ENCODE measurements at places on chromosomes 1 and 21.

DNA sequence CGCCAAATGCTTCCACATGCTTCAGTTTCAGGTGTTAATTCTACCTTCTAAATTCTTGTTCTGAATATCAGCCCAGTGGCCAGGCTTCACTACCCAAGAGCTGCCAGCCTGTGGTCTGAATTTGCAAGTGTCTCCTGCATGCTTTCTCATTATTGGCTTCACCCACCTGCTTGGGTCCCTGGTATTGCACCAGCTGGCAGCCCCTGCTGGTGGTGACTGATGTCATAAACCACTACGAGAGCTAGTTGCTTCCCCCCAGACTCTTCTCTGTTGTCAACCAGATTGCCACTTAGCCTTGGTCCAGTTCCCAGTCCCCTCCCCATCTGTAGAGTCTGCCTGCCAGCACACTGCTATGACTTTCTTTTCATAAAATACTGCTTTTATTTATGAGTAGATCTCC lies 197.7 kb upstream of the DUSP10 start:
- DNase-seq = no peak

- no peak for DNase-seq
Measured at GRCh38 chr1:68585351-68585750, 88.5 kb upstream of the DEPDC1 start.

GRCh38 chr1:25112400-25112799 lies 119.9 kb downstream of the SYF2 start:
- no peak for DNase-seq

- DNase-seq = no peak
Measured at GRCh38 chr1:29878501-29878900, 642.2 kb downstream of the PTPRU start.

DNA sequence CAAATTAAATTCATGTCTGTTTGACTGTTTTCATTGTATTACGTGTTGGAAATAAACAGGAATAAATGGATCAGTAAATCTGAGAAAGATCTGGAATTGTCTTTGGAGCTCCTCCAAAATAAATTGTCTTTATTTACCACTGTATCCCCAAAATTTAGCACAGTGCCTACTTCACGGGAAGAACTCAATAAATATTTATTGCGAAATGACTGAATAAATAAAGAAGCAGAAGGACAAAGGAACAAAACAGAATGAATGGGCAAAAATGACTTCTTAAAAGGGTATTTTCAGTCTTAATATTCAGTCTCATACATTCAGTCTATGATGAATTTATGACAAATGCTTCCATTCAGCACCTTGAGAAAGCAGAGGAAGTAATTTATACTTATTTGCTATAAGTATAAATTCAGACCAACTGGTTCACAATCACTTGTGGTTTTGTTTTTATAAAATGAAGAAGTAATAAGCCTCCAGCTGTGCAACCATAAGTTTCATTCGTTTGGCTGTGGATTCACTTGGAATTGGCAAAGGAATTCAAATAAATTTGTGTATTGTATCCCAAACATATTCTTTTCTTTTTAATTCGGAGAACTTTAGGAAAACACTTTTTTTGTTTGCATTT lies 19.2 kb upstream of the PRKAA2 start:
- DNase-seq = no peak

DNA sequence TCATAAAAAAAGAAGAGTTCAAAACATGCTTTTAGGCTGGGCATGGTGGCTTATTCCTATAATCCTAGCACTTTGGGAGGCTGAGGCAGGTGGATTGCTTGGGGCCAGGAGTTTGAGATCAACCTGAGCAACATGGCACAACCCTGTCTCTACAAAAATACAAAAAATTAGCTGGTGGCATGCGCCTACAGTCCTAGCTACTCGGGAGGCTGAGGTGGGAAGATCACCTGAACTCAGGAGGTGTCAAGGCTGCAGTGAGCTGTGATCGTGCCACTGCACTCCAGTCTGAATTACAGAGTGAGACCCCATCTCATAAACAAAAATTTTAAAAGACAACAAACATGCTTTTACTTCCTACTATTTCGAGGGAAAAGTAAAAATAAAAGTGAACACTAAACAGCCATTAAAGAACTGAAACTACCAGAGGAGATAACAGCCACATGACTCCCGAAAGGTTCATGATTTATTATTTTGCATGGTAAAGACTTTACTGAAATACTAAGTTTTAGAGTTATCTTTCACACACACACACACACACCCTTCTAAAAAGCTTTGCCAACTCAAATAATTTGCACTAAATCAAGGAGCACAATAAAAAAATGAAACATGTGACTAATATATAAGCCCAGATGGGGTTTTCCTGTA lies 48.1 kb downstream of the USP1 start:
- DNase-seq = no peak

GRCh38 chr1:243264717-243265116 lies 8.9 kb downstream of the SDCCAG8 start:
- no peak for DNase-seq

GRCh38 chr1:10213186-10213705 lies 2.9 kb downstream of the KIF1B start:
- no peak for DNase-seq

DNA sequence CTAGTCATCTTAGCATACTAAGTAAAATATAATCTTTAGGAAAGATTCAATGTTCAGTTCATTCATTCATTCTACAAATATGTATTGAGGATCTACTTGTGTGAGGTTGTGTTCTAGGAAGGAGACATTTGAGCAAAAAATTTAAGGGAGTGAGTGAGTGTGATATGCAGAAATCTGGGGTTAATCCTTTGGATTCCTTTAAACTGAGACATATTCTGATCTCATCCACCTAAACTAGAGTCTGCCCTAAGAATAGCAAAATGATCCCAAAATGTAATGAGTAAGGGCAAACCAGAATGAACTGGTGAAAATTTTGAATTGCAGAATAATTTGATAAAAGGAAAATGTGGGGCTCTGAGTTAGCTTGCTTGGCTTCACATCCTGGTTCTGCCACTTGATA lies 8.6 kb downstream of the UBE2U start:
- no peak for DNase-seq

DNA sequence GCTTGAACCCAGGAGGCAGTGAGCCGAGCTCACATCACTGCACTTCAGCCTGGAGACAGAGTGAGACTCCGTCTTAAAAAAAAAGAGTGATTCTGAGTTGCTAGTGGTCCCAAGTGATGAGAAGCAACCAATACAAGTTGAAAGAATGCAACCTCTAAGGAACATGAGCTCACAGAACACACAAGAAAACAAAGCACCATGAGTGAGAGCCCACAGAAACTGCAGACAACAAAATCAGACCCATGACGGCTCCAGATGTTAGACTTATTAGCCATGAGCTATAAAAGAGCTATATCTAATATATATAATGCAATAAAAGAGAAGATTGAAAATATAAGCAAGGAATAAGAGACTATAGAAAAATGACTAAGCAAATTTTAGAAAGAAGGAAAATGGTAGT lies 50.0 kb downstream of the MATN1 start:
- DNase-seq = no peak

DNA sequence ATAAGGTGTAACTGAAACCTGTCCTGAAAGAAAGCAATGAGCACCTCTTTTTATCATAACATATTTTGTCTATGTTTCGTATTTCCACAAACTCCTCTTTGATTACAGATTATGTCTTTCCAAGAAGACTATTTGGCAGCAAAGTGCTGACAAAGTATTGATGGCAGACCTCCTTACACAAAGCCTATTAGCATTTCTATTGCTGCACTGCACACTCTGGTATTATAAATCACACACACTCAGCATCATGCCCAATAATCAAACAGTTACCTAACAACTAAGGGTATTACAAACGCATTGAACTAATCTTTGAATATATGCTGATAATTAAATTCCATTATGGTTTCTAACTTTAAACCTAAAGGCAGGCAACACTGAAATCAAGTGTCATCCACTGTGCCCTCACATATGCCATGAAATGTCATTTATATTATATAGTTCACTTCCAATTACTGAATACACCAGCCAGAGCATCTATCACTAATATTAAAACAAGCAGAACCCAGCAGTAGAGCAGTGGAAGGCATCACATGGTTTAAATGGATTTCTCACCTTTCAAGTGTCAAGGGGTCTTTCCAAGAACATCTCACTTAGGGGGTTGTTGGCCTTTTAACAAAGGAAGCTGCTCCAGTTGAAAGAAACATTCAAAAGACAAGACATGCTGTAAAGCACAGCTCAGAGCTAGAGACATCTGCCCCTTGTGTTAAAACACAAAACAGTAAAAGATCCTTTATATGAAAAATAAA lies 239.1 kb downstream of the RERE start:
- no peak for DNase-seq

DNA sequence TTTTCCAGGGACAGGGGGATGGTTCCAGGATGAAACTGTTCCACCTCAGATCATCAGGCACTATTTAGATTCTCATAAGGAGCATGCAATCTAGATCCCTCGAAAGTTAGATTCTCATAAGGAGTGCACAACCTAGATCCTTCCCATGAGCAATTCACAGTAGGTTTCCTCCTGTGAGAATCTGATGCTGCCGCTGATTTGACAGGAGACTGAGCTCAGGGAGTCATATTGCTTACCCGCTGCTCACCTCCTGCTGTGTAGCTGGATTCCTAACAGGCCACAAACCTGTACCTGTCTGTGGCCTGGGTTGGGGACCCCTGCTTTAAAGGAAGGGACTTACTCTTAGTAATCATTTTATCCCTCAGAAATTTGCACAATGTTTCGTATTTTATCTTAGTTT lies 9.3 kb downstream of the CTH start:
- DNase-seq = no peak

- DNase-seq = no peak
Measured at GRCh38 chr1:82160036-82160435, 359.3 kb downstream of the ADGRL2 start.

DNA sequence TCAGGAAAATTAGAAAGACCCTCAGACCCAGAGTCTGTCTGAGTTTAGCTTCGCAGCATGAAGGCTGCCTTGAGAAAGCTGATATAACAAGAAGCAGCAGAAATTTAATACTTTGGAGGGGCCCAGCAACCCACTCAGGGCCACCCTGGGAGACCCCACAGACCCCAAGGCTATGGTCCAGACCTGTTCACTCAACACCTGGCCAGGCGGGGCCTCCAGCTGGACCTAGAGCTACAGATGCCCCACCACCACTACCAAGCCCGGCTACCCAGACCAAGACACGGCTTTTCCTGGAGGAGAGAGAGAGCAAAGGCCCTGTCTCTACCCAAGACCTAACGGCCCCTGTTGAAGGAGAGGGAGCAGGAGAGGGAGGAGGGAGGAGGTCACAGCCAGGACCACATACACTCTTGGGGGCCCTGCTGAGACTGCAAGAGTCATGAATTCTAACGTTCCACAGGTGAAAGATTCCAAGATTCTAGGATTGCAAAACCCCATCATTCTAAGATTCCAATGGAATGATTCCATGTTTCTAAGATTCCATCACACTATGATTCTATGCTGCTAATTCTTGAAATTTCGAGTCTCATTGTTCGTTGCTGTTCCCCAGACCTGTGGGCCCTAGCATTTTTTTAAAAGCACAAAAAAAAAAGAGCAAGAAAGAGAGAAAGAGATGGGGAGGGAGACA lies 53.2 kb downstream of the LACTBL1 start:
- no peak for DNase-seq

- DNase-seq = no peak
Measured at GRCh38 chr1:6009120-6010040, 17.2 kb upstream of the NPHP4 start.

- no peak for DNase-seq
Measured at GRCh38 chr1:172180501-172181285, 239.8 kb upstream of the C1orf105 start.

DNA sequence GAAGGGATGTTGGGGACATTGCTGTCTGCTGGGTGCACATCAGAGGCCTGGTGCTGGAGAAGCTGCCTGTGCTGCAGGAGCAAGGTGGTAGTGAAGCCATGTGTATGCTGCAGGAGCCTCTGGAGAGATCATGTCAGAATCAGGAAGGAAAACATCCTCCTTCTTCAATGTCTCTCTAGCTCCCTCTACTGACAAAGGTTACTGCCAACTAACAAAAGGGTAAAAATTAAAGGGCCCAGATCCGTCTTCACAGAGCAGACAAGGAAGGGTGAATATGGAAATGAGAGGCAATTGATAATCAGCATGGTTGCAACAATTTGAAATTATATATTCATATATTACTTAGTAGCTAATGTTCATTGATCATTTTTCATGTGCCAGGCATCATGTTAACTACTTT lies 32.2 kb downstream of the FAM177B start:
- DNase-seq = no peak

GRCh38 chr1:174913225-174913903 lies 86.4 kb upstream of the CACYBP start:
- DNase-seq = no peak

GRCh38 chr1:47390843-47391242 lies 25.2 kb upstream of the FOXE3 start:
- DNase-seq = no peak

DNA sequence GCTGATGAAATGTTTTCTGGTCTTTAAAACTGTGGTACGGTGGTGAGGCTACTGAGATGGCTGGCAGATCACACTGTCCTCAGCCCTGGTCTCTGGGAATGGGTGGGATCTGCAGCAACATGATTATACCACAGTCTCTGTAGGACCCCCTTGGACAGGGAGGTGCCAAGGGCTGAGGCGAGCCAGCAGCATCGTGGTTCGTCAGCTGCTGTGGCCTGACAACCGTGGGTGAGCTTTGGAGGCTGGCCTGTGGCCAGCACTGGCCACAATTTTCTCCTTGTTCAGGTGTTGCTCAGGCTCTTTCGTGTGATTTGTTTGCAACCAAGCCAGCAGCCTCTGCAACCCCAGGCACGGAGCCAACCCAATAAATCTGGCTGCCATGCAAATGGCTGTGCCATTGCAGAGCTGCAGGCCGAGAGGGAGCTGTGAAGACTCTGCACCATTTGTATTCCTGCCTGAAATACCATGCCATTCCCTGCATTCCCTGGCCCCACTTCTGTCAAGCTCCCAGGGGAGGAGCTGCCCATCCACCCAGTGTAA lies 70.9 kb downstream of the PCP4 start:
- no peak for DNase-seq

- DNase-seq = no peak
Measured at GRCh38 chr1:119767486-119767885, 1.2 kb downstream of the HMGCS2 start.

- no peak for DNase-seq
Measured at GRCh38 chr1:16141573-16142336, 14.1 kb downstream of the EPHA2 start.

- no peak for DNase-seq
Measured at GRCh38 chr1:197797010-197797409, 21.7 kb upstream of the DENND1B start.

DNA sequence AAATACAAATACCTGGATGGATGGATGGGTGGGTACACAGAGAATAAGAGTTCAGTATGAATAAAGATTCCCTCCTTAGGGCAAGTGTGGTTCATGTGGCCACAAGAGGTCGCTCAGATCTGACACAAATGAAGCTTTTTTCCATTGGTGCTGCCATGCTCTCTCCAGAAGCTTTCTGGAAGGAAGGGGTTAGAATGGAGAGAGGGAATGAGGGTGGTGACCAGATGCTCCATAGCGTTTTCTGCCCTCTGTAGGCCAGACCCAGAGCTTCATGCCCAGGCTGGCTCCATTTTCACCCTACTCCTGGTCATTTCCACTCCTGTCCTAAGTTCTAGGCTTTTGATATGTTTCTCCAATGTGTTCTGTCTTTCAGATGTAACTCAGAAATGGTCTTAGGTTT lies 3.3 kb upstream of the FCRL6 start:
- no peak for DNase-seq

GRCh38 chr1:30731806-30732276 lies 8.5 kb upstream of the MATN1 start:
- DNase-seq = no peak
